ENCODE measurements at places on chromosomes 1 and 21.
A peak's percentile ranks its signal among the peaks of the same experiment; 100 is the strongest.

- no peak for DNase-seq
These were observed 68.4 kb upstream of the DPYD start for GRCh38 chr1:97989094-97989680.

- DNase-seq, result no peak
These were observed 67.4 kb upstream of the PLA2G4A start for GRCh38 chr1:186761358-186761757.

GRCh38 chr1:231774719-231775335, 148.2 kb downstream of the DISC1 start:
- no peak for DNase-seq

DNA sequence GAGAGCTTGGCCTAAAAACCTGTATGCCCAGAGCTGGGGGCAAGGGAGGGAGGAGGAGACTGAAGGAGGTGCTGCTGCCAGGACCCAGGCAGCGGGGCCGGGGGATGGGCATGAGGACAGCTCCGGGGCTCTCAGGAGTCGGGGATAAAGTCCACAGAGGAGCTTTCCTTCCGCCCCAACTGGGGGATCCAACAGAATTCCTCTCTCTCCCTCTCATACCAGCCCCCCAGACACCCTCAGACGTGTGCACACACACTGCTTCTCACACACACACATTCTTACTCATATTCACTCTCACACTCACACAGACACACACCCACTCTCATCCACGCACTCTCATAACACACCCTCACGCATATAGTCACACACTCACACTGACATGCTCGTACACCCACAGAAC, 39.1 kb downstream of the SYF2 start:
- DNase-seq, result no peak

GRCh38 chr21:45999581-46000181, 18.1 kb downstream of the COL6A1 start:
- DNase-seq, result no peak

GRCh38 chr1:171683870-171684269, 31.4 kb upstream of the MYOC start:
- DNase-seq, result no peak

DNA sequence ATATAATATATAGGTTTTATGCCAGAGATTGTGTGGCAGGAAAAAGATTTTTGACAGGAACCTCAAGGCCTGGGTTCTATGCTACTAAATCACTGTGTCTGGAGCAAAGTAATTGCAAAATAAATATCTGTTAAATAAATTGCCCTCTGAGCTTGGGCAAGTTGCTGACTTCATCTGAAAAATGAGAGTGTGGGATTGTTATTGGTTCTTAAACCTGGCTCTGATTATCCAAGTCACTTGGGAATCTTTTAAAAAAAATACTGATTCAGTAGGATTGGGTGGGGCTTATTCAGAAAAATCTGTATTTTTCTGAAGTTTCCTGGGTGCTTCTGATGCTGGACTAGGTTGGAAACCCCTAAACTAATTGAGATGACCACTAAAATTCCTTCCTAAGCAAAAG, 174.1 kb upstream of the SGIP1 start:
- DNase-seq, result no peak

DNA sequence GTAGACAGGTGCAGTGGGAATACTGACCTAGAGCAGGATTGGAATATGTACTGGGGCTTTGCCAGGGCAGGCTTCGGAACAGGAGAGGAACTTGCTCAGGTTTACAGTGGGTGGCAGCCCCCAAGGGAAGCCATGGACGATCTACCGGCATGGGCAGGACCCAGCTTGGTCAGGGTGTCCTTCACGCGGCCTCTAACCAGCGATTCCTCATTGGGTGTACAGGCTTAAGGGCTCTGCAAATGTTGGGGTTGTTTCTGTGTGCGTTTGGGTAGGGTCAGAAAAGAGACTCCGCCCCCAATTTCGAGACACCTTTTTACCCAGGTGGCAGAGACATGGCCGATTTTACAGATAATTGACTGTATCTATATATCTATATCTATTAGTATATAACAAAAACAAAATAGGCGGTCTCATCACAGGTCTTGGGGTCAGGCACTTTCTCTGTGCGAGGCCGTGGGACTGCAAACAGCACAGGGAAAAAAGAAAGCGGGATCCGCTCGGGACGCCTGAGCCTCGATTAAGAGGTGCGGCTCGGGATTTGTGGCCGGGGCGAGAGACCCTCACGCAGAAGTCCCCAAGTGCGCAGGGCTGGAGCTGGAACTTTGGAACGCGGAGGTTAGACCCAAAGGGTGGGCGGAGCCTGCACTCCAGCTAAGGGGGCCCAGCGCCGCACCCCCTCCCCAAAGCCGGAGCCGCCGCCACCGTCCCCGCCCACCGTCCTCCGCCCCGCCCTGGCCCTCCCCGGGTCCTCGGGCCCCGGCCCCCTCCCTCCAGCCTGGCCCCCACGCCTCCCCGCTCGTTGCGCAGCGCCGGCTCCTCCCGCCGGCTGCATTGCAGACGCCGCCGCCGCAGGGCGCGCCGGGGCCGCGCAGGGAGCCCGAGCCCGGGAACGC, 67.5 kb upstream of the VAMP3 start:
- DNase-seq, result no peak

DNA sequence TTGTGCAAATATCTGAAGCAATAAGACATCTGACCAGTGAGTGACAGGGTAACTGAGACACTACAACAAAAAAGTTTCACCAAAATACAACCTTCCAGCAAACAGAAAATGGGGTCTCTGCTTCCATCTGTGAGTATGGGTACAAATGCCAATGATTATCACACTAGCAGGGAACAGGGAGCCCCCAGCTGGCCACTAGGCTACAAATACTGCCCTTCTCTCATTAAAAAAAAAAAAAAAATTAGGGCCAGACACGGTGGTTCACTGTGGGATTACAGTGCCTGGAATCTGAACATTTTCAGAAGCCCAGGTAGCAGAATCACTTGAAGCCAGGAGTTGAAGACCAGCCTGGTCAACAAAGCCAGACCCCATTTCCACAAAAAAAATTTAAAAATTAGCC, 48.4 kb upstream of the EDARADD start:
- DNase-seq, result no peak

DNA sequence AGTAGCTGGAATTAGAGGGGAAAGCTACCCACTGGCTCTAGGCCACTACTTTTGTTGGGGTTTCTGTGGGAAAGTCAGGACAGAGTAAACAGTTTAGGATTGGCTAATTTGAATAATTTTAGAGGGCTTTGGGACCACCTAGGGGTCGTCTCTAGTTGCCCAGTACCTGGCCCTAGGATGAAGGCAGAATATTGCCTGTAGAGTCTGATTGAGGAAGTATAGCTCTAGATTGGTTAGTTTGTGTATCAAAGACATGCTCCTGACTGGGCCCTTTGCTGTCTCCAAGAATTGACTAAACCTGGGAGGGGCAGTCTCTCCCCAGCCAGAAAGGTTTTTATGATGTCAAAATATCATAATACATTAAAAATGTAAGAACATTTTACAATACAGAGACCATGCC, 142.0 kb downstream of the POU2F1 start:
- DNase-seq, result no peak

DNA sequence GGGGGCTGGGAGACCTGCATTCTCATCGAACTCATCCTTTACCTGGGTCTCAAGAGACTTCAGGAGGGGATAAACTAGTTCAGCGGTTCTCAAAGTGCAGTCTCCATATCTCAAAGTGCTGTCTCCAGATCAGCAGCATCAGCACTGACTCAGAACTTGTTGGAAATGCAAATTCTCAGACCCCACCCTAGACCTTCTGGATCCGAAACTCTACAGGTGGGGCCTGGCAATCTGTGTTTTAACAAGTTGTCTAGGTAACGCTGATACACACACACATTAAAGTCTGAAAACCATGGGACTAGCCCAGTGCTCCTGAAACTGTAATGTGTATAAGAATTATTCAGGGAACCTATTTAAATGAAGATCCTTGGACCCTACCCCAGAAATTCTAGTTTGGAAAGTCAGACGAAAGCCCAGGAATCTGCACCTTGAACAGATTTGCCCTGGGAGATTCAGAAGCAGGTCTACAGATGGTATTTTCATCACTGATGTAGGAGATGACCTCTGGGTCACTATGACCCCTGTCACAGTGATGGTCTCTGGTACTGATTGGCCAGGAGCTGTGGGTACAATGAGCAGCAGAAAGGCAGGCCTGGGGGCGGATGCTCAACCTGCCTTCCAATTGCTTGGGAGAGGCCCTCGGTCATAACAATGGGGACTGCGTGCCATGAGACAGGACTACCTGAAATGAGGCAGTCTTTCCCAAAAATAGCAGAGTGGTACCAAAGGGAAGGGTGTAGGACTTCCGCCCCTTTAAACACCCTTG, 127.2 kb downstream of the FAM78B start:
- no peak for DNase-seq

GRCh38 chr1:156697481-156697880, 7.9 kb downstream of the CRABP2 start:
- no peak for DNase-seq

DNA sequence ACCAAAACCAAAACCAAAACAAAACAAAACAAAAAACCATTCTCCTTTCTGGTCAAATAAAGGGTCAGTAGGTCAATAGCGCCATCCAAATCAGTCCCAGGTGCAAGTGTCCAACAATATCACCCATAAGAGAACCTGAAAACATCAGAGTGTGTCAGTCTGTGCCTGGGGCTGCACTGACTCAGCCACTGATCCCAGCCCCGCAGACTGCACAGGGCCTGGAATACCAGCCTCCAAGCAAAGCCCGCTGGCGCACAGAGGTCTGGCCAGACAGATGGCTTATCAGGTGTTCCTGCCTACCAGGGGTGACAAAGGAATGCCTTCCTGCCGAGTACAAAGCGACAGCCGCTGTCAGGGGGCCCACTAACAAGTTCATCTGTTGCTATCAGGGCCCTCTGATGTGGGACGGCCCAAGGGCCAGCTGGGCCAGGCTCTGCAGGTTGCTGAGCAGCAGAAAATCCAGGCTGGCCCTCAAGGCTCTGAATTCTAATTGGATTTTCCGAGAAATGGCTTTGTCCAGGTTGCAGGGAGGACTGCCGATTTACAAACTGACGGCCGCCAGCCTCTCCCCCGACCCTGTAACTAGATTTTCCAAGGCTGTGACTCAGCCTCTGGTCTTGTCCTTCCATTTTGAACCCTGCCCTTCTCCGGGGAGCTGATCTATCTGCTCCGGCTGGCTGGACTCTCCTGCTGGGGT, 13.7 kb upstream of the TMEM51 start:
- peak; percentile 76 for DNase-seq

GRCh38 chr1:52328615-52329014, 37.4 kb downstream of the CC2D1B start:
- DNase-seq, result no peak

DNA sequence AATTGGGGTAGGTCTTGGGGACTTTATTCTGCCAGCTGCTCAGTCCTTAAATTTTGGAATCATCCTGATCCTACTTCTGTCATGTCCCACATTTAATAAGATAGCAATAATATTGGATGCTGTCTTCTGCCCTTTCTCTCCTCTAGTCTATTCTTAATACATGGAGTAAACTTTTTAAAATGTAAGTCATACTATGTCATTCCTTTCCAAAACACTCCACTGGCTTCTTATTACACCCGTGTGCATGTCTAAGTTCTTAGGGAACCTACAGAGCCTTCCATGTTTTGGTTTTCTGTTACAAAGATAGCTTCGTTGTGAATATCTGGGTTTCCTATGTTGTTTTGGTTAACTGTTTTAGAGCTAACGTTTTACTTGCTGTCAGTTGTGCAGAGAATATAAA, 35.1 kb downstream of the USP25 start:
- no peak for DNase-seq

DNA sequence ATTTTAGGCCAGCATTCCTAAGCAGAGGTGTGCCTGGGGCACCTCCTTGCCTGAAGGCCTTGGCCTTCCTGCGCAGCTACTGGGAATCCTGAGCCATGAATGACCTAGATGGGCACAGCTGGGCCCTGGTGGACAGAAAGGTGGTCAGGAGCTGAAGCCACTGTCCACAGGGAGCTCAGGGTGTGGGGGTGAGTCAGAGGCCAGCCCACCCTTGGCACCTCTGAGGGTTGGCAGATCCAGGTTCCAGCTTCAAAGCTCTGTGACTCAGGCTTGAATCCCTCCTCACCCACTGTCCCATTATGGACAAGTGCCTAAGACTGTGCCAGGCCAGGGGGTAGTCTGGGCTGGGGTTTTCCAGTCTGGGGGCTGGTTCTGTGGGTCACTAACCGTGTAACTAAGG, 6.4 kb upstream of the EDN2 start:
- no peak for DNase-seq

- no peak for DNase-seq
These were observed 131.2 kb downstream of the TGFB2 start for GRCh38 chr1:218476385-218476784.

GRCh38 chr1:234065794-234066447, 161.4 kb downstream of the SLC35F3 start:
- no peak for DNase-seq

- DNase-seq, result no peak
These were observed 141.4 kb downstream of the LHX8 start for GRCh38 chr1:75275631-75276030.

DNA sequence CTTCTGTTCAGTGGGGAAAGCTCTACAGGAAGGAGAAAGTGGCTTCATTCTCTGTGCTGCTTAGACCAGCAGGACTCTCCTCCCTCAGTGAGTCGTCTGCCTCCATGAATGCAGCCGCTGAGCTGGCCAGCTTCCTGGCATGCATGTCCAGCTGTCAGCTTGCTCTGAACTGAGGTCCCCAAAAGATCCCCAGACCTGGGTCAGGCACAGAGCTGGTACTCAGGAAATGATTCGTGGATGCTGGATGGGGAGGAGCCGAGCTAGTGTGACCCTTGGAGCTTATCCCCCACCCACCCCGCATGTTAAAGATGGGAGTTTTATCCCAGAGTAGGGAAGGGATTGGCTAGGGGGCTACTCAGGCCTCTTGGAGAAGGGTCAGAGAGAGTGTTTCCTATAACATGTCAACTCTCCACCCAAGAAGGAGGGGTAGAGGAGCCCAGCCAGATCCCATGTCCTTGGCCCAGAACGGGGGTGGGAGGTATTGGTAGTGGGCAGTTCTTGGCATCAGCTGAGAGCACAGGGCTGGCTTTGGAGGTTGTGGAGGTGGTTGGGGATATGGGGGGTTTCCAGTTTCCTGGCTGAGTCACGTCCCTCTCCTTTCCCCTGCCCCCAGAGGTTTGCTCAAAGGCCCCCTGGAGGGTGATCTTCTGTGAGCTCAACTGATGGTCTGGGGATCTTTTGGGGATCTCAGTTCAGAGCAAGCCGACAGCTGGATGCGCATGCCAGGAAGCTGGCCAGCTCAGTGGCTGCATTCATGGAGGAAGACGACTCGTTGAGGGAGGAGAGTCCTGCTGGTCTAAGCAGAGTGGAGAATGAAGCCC, 110.1 kb downstream of the FOXD2 start:
- DNase-seq, result no peak

- no peak for DNase-seq
These were observed 56.2 kb downstream of the DPYD start for GRCh38 chr1:97864615-97865014.

- DNase-seq, result no peak
These were observed 34.2 kb upstream of the C1QA start for GRCh38 chr1:22602060-22602740.

- no peak for DNase-seq
These were observed 235.9 kb downstream of the FAM72C start for GRCh38 chr1:143735764-143736461.

DNA sequence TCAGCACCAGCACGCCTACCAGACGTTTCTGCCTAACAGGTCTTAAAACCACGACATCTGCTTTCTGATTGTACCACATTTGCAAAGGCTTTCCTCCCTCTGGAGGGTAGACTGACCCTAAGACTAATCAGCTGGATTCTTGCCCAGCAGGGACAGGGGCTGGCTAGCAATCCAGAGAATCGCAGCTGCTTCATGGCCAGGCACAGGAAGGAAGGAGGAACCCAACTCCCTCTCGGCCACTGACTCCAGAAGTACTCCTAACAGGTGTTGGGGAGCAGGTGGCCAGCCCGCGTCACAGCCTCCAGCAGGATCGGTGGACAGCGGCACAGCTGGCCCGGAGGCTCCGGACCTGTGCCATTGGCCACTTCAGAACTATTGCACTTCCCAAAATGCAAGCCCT, 180.8 kb downstream of the NPHP4 start:
- no peak for DNase-seq
